ENCODE measurements at places on chromosomes 12 and 14.

- DNase-seq: no peak
Measured at GRCh38 chr14:32559590-32559989, 230.5 kb downstream of the AKAP6 start.

DNA sequence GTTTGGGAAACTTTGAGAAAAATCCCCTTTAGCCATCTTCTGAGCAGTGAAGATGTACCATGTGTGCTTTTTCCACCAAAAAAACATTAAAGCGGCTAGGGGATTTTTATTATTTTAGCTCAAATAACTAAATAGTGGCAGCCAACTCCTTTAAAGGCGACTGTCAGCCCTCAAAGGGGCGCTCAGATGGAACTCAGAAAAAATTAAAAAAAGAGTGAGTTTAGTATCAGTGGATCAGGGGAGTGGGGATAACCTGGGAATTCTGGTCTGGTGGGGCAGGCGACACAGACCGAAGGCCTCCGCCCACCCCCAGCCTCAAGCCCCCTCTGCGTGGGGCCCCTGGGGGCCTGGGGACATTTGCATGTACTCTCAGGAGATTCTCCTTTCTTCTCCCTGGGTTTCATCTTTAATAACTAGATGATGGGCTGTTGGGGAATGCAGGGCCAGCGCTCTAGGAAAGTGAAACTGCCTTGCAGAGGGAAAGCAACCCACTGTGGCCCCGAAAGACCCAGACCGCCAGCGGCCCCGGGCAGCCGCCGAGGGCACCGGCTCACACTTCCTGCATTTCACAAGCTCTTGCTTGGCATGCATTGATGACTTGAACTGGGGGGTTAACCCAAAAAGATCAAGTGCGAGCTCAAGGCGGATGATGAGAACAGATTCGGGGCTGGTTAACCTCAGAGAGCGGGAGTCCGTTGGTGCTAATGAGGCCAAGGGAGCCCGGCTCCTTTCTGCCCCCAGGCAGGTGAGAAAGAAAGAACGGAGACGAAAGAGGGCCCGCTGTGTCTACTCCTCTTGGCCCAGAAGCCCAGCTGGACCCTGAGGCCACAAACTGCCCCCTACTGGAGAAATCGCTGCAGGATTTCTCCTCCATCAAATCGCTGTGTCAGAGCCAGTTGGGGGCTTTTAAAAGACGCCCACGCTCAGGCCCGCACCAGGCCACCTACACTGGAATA is 7.3 kb upstream of the BATF start:
- DNase-seq: no peak

GRCh38 chr14:46279327-46279726 is 372.3 kb downstream of the RPL10L start:
- no peak for DNase-seq

GRCh38 chr12:53506881-53507602 is at the start of gene NPFF:
Gene NPFF (minus strand): TSS chr12:53507484. CDS start chr12:53507474, 10 bp downstream.
- DNase-seq: no peak
